ENCODE measurements at places on chromosomes 13 and 19.

- DNase-seq: no peak
Observed at GRCh38 chr13:93784191-93784590, 557.6 kb downstream of the GPC6 start.

- DNase-seq: peak; percentile 57
Observed at GRCh38 chr13:34335014-34336007, 517.4 kb downstream of the RFC3 start.

- DNase-seq: no peak
Observed at GRCh38 chr13:106996867-106997618, 429.1 kb upstream of the ARGLU1 start.

- DNase-seq: no peak
Observed at GRCh38 chr19:13860679-13861391, 16.1 kb upstream of the NANOS3 start.

GRCh38 chr19:35290381-35291127 lies 1.4 kb upstream of the MAG start:
- DNase-seq: no peak

DNA sequence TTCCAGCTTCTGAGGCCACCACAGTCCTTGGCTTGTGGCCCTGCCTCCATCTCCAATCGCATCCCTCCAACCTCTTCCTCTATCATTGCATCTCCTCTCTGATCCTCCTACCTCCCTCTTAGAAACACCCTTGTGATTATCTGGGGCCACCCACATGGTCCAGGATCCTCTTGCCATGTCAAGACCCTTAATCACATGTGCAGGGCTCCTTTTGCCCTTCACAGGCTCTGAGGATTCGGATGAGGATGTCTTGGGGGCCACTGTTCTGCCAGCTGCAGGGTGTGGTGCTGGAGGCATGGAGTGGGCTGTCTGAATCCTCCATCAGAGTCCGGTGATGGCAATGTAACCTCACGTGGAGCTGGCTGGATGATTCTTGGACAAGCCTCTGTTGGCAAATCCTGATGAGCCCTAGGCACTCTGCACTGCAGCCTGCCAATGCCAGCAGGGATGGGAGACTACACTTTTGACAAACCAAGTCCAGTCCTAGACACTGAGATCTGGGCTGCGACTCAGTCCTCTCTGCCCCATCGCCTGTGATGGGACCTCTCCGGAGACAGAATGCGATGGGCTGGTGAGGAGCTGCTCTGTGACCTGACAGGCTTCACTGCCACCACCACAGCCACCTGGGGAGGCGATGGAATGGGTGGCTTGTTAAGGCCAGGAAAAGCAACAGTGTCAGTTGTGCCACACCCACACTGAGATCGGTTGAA lies 61.2 kb downstream of the CCDC70 start:
- no peak for DNase-seq

GRCh38 chr13:39988351-39988750 lies 332.9 kb downstream of the COG6 start:
- DNase-seq: no peak

- no peak for DNase-seq
Observed at GRCh38 chr13:28651810-28652401, 7.0 kb upstream of the POMP start.

DNA sequence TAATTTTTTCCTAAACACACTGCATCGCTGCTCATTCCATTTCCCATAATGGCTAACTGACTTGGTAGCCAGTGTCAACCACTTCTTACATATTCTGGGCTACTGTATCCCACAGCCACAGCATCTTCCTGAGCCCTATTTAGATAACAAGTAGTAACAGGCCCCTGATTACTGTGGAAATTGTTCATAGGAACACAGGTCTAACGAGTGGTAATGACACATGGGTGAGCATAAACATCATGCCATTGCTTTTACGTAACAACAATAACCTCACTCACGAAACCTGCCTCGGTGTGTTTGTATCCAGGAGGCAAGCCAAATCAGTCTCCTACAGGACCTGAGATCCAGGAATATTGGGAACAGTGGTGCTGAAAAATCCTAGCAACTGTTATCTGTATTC lies 438.6 kb downstream of the KLF5 start:
- no peak for DNase-seq

GRCh38 chr19:58450856-58451357 lies 515 bp upstream of the ZNF324B start:
- DNase-seq: no peak

DNA sequence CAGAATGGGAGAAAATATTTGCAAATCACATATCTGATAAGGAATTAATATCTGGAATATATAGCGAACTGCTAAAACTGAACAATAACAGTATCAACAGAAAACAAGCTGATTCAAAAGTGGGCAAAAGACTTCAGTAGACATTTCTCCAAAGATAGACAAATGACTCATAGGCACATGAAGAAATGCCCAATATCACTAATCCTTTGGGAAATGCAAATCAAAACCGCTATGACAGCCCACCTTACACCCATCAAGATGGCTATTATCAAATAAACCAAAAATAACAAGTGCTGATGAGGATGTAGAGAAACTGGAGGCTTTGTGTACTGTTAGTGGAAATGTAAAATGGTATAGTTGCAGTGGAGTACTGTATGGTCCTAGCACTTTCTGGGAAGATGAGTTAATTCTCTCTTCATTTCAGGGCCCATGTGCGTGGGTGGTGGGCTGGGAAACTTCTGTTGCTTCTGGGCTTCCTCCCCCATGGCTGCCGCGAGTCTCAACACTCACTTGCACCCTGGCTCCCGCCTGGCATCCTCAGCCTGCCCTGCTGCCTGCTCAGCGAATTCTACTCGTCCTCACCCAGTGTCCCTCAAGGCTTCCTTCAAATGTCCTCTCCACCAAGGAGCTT lies 12.4 kb upstream of the GJA3 start:
- DNase-seq: no peak

DNA sequence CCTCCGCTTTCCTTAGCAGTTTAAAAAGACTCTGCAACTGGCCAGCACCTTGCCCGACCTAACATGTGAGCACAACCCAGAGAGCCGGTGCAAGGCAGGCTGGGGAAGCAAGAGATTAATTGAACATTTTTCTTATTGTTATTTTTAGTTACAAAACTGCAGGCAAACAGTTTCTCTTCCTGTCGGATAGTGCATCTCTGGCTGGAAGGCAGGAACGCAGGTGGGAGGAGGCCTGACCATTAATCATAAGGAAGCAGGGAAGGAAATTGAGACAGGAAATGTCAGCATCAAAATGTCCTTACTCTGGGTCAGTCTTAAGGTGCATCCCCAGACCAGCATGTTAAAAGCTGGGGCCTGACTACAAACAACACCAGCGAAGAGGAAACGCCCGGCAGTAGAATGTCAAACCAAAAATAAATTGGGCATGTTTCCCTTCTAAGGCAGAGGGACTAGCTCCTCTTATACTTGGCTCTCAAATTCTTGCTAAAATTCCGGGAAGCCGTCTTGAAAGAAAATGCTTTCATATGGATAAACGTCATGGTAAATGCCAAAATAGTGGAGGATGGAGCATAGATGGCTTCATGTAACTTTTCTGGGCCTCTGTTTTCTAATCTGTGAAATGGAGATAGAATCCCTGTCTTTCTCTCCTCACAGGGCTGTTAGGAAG lies 226.8 kb downstream of the RAP2A start:
- no peak for DNase-seq

DNA sequence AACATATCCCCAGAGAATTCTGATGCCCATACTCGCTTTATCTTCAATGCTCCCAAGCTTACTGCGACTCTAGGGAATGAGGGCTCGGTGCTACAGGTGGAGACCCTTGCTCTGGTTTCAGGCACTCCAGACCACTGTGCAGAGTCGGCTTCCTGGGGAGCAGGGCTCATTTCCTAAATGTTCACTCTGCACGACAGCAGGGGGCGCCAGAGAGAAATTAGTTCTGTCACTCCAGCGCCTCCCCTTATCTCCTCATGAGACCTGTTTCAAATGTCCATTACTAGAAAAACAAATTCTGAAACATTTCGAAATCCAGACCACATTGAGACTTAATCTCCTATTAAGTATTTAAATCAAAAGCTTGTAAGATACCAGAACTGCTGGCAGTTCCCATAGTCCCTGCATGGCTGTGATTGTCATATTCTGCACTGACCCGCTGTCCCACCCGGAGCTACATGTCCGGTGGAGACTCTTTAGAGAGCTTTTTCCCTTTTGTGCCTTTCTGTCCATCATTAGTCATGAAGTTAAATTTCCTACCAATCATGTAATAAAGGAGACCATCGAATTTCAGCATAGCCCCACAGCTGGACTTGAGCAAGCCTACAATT lies 22.4 kb downstream of the EPSTI1 start:
- peak; percentile 42 for DNase-seq

All from esophagus muscularis mucosa (tissue), 4 donors.